GDM1 (cell line): ENCODE measurements at places on chromosomes 11 and 22.

- DNase-seq, result no peak
These were observed 98.4 kb upstream of the B3GAT1 start for GRCh38 chr11:134510233-134511040.

DNA sequence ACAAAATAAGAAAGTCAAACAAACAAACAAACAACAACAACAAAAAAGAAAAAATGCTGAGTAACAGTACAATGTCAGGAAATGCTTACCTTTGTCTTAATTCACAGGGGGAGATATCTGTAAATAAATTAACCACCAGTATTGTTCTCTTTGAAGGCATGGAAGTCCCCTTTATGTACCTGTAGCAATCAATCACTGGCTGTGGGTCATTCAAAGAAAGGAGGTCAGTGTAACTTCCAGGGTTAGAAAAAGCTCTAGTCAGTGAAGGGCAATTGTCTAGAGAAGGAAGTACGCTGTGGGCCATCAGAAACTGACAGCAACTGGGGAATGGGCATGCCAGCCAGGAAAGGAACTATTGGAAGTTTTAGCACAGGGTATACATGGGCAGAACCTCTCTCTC lies 121.5 kb upstream of the LUZP2 start:
- no peak for DNase-seq

DNA sequence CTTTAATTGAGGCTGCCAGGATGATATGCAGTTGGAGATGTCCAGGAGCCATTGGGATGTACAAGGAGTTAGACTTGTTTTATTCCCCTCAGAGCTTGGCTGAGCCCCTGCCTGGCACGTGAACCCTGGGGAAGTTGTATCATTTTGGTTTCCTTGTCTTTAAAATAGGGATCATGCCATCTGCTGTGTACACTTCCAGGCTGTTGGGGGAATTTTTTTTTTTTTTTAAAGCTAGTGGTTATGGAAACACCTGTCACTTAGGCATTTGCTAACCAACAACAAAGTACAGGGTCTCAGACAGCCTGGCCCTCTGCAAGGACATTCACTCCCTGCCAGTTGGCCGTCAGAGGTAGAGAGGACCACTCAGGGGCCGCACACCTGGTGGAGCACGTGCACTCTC lies 8.5 kb upstream of the RAB1B start:
- DNase-seq, result no peak

DNA sequence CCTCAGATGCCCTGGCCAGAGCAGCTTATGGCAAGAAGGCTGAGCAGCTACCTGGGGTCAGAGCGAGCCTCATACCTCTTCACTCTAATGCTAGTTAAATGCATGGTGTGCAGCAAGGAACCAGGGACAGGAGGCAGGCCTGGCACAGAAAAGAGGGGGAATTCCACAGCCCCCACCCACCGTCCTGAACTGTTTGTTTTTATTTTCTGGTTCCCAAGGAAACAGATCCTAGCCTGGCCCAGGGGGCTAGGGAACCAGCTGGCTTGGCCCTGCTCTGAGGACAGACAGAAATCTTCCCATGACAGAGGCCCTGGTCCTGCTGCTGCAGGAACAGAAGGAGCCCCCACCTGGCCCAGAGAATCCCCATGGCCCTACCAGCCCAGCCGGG lies 40.4 kb downstream of the SLCO2B1 start:
- DNase-seq, result no peak

DNA sequence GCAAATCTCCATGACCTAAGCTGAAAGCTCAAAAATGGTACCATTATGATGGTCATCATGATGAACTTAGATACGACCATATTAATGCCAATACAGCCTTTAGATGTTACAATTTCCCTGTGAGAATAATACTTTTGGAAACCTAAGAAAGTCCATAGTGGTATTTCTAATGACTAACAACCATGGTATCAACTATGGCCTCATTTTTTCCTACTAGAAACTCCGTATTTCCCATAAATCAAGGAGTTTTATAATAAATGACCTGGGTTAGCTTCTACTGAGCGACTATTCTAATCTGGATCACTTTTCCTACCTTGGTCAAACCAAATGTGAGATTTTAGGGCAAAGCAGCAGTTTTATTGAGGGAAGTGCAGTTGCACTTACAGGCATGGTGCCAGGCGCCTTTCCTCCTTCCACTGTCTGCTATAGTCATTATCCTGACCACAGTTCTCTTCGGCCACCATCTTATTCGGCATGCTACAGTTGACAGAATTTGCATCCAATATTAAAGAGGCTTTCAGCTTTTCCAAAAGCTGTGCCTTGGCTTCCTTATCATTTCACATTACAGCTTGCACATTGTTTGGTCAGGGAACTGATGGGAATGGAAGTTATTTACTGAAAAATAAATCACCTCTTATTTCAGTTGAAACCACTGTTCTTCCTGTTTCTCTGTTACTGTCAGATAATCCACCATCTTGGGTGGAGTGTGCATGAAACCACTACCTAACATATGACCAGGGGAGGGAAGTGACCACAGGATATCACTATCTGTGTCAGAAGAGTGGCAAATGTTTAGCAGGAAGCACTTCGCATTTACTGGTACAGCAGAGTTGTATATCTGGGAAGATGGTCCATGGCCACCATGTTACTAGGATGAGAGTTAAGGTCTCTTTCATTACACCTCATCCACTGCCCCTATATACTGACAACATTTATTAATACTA lies 74.5 kb upstream of the PICALM start:
- peak; percentile 60 for DNase-seq

DNA sequence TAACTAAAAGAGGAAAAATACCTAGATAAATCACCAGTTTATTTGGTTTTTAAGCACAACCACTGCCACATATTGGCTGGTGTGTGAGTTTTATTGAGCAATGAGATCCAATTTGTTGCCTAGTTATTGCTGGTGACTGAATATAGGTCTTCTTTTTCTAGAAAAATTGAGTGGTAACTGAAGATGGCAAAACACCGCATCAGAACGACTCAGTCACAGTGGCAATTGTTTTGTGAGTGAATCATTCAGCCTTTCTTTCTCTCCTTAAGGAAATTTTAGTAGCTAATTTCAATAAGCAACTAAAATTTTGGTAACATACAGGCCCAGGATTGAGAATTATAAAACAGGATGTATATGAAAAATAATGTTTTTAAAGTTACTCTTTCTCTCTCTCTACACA lies 533.0 kb downstream of the KCNA4 start:
- DNase-seq, result no peak

GRCh38 chr11:14973621-14974514 lies 1.7 kb upstream of the CALCA start:
- no peak for DNase-seq

DNA sequence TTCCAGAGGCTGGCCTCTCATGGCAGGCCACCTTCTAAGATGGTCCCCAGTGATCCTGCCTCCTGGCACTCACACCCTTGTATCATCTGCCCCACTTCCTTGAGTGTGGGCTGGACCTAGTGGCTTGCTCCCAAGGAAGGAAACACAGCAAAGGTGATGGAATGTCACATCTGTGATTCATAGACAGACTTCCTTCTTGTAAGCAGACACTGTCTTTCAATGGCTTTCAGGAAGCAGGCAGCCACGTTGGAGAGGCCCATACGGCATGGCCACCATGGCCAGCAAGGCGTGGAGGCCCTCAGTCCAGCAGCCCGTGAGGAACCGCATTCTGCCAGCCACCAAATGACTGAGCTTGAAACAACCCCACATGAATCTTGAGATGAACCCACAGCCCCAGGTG lies 11.3 kb downstream of the LMO1 start:
- DNase-seq, result peak; percentile 23

DNA sequence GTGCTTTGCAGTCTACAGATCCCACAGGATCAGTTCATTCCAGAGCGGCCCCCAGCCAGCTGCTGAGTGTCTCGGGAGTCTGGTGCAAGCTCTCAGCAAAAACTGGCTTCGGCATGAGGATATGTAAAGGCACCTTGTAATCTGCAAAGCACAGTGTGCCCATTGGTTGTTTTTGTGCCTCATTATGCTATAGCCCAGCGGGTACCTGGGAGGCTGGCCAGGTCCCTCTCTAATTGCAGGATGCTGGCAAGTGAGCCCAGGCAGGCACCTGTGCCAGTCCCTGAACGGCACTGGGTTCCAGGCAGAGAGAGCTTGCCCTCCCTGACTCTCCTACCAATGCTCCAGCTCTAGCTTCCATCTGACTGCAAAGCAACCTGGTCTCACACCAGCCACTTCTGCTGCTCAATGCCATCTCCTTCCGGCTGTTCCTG lies 128.7 kb downstream of the DSCAML1 start:
- no peak for DNase-seq

DNA sequence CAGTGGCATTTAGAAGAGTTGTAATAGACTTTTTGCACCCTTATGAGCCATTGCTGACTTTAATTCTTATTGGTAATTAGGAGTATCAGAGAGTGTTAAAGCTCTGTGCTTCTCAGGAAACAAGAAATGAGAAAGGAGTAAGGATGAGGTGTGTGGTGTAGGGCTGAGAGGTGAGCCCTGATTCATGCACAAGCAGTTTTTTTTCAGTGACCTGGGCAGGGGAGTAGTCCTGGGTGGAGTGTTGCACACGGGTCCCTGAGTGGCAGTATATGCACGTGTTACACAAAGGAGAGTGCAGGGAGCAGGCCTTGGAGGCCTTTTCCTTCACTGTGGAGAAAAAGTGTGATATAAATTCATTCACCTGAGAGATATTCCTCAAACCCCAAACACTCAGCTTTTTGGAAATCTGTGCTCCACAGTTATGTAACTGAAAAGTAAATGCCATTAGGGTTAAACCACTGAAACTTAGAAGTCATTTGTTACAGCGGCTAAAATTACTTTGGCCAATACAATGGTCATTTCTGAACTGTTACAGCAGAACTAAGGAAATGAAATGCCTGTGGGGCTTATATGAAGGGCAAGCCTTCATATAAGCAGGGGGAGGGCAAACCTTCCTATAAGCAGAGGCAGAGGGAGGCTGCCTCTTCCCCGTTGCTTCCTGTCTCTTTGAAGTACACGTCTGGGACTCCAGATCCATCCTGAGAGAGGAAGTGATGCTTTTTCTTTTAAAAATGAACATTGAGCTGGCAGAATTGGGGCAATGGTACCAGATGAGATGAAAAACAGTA lies 62.6 kb upstream of the OLFML1 start:
- DNase-seq, result no peak

GRCh38 chr11:17551347-17552040 lies 4.4 kb downstream of the OTOG start:
- no peak for DNase-seq

GRCh38 chr11:115678942-115679341 lies 174.7 kb upstream of the CADM1 start:
- DNase-seq, result no peak

GRCh38 chr22:22527312-22527711 lies 7.2 kb upstream of the ZNF280A start:
- no peak for DNase-seq

GRCh38 chr11:43517518-43517917 lies 158.8 kb downstream of the TTC17 start:
- DNase-seq, result no peak

GRCh38 chr11:19598456-19598855 lies 114.2 kb upstream of the NAV2 start:
- DNase-seq, result no peak
